ENCODE measurements at places on chromosomes 6 and 20. TPM values are rescaled to one million over a fixed set of nuclear protein-coding genes. Genes with fewer than 3 reads are reported as not detected.

The PTK6 gene
- total RNA-seq, result 0.11 TPM

DNA sequence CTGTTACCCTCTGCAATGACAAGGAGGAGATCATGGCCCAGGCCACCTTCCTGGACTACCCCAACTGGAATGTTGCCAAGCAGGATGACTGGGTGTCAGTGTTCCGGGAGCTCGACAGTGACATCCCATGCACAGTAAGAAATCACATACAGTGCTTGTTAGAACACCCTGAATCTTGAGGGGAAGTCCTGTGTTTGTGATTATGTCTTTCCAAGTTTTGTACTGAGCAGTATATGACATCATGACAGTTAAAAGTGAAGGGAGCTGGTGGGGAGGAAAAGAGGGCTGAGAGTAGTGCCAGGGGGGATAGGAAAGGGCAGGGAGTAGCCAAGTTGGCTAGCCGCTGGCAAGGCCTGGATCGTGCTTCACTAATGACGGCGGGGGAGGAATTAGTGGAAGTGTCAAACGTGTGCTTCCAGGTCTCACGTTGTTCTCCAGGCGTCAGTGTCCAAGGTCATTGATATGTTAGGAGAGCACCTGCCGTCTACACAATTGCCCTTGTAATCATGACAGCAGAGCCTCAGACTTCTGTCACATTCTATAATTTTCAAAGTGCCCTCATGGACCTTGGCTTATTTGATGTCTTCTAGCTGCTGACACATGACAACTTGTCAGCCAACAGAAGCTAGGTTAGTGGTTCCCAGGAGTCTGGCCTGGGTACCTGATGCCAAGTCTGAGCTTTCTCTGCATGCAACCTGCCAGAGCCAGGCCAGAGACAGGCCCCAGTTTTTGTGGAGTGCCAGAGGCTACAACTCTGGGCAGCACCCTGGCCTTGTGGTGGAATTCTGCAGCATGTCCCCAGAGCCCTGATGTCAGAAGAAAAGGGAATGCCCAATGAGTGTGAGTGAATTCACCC, 18.8 kb downstream of the CFAP61 start:
- no peaks in the 10 kb centered on the region for H3K36me3 ChIP-seq
- H3K4me3 ChIP-seq, result no peak overlapping the region
- no peak overlapping the region for H3K27ac ChIP-seq
- no peak for DNase-seq
- H3K27me3 ChIP-seq, result peaks cover 17% of the 10 kb centered on the region

DNA sequence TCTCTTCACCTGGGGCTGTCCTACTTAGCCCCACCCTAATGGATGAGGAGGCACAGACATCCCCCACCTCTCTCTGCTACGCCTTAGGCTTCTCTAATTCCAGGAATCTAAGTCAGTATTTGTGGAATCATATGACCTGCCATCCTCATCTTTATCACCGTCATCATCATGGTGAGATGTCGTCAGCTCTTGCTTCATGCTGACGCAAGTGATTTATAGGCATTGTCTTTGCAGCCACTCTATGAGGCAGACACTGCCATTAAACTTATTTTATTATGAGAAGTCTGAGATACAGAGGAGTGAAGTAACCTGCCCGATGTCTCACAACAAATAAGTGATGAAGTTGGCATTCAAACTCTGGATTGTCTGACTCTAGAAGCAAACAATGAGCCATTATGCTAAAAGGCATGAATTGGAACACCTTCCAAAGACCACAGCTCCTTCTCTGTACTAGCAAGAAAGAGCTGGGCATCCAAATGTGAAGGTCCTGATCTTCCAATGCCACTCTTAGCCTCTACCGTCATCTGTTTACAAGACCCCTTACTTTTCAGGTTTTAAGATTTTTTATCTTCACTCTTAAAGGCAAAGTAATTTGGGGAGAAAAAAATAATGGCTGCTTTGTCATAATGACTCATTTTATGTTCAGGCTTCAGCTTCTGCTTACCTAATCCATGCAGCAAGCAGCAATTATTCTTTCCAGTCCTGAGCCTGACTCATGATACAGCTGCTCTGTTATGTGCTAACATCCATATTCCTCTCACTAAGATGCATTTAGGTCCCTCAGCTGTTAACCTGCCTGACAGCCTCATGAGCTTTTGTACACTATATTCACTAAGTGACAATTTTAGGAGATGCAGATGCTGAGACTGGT, 113.7 kb upstream of the BCLAF1 start:
- peak overlapping the region; percentile 52 for H3K27ac ChIP-seq
- DNase-seq, result no peak
- H3K27me3 ChIP-seq, result no peaks in the 10 kb centered on the region
- peaks cover 4% of the 10 kb centered on the region for H3K36me3 ChIP-seq
- no peak overlapping the region for H3K4me3 ChIP-seq

DNA sequence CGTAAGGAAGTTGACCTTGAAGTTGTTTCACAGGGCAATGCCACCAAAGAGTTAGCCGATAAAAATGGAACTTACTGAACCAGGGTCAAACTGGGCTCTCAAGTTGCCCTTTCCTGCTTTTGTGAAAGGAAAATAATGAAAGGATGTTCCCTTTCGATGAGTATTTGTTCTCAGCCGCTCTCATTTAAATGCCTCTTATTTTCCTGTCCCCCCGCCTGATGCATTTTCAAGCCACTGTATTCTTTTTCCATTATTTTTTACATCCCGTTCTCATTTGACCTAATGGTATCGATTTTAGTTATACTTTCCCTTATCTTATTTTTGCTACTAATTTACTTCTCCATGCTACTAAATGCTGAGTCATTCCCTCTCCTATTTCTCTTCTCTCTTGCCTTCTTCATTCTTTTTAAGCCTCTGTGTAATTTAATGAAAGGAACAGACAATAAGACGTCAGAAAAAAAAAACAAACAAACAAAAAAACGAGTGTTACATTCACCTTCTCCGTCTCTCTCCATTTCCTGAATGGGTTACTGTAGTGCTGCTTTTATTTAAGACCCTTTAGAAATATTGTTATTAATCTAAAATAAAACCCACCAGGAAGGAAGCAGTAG, 655 bp upstream of the NDUFAF4 start:
- H3K4me3 ChIP-seq, result peak overlapping the region; percentile 78
- H3K36me3 ChIP-seq, result peaks cover 7% of the 10 kb centered on the region
- peak overlapping the region; percentile 95 for H3K27ac ChIP-seq
- peaks cover 2% of the 10 kb centered on the region for H3K27me3 ChIP-seq
- no peak for DNase-seq

DNA sequence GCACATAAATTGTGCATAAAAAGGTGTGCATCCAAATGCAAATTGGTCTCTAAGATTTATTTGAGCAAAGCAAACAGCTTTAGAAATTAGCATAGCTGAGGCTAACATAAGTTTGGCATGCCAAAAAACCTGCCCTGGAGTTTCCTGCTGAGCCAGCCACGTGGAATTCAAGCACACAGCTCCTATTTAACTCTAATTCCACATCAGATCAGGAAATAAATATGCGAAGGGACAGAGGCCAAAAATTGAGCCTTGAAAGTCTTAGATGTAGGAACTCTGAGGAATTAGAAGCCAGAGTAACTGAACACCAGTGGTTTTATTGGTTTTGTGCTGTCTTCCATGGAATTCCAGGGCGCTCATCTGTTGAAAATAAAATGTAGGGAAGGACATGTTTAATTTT, 19.6 kb downstream of the SOBP start:
- no peak for DNase-seq
- H3K4me3 ChIP-seq, result no peak overlapping the region
- peaks cover 14% of the 10 kb centered on the region for H3K4me1 ChIP-seq
- H3K27me3 ChIP-seq, result no peaks in the 10 kb centered on the region
- peak overlapping the region; percentile 51 for H3K27ac ChIP-seq
- H3K36me3 ChIP-seq, result peaks cover 9% of the 10 kb centered on the region

GRCh38 chr6:39068391-39068790, 19.8 kb downstream of the GLP1R start:
- no peak for DNase-seq
- no peak overlapping the region for H3K4me3 ChIP-seq
- H3K27ac ChIP-seq, result no peak overlapping the region
- H3K4me1 ChIP-seq, result peaks cover 1% of the 10 kb centered on the region
- H3K27me3 ChIP-seq, result peaks cover 57% of the 10 kb centered on the region

DNA sequence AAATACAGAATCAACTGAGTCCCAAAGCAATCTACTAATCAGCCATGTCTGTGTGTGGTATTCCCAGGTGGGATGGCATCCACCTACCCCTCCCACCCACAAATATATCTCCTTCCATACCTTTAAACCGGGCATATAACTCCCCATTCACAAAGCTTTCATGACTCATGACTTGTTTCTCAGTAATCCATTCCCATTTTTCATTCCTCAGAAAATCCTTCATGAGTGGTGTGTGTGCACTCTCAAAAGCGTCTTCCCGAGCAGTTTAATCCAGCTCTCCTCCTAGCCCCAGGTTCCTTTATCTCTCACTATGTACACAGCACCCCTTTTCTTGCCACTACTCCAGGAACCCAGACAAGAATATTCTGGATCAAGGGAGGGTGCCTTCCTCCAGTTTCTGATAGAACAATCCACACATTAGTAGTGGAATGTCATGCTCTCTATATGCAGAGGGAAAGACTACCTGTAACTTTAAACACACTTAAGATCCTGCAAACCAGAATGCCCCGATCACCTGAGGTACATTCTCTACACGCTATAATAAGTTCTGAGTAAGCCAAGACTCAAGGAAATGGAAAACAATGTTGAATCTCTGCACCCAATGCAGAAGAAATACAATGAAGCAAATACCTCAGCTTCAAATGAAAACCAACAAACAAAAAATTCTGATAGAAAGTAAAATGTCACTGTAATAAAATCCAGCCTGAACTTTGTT, 55.7 kb upstream of the IPCEF1 start:
- H3K27me3 ChIP-seq, result no peaks in the 10 kb centered on the region
- DNase-seq, result no peak

DNA sequence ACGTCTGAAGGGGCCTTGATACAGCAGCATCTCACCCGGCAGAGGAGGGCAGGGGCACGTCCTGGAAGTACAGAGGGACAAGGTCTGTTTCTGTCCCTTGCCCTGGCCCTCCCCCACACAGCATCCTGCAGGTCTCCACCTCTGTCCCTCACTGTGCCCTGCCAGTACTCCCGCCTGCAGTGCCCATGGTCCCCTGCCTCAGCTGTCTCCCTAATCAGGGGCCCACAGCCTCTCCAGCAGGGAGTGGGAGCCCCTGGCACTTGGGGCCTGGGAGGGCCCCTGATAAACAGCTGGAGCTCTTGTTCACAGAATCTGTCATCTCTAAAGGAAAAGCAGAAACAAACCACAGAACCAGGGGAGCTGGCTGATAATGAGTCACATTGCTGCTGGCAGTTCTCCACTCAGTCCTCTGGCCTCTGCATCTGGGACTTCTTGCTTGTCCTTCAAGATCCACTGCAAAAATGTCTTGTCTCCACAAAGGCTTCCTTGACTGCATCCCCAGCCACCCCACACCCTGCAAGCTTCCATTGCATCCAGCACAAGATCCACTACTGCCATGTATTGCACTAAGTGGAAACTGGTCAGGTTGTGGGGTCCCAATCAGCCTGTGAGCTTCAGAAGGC, 33.2 kb upstream of the TAF8 start:
- no peak overlapping the region for H3K4me3 ChIP-seq
- peaks cover 6% of the 10 kb centered on the region for H3K4me1 ChIP-seq
- H3K36me3 ChIP-seq, result peaks cover 2% of the 10 kb centered on the region
- peak overlapping the region; percentile 48 for H3K27ac ChIP-seq
- DNase-seq, result no peak

- no peaks in the 10 kb centered on the region for H3K27me3 ChIP-seq
- H3K27ac ChIP-seq, result no peak overlapping the region
- DNase-seq, result no peak
- peaks cover 8% of the 10 kb centered on the region for H3K4me1 ChIP-seq
- no peaks in the 10 kb centered on the region for H3K36me3 ChIP-seq
- H3K4me3 ChIP-seq, result no peak overlapping the region
Measured at GRCh38 chr6:93403390-93403789, 16.0 kb downstream of the EPHA7 start.

DNA sequence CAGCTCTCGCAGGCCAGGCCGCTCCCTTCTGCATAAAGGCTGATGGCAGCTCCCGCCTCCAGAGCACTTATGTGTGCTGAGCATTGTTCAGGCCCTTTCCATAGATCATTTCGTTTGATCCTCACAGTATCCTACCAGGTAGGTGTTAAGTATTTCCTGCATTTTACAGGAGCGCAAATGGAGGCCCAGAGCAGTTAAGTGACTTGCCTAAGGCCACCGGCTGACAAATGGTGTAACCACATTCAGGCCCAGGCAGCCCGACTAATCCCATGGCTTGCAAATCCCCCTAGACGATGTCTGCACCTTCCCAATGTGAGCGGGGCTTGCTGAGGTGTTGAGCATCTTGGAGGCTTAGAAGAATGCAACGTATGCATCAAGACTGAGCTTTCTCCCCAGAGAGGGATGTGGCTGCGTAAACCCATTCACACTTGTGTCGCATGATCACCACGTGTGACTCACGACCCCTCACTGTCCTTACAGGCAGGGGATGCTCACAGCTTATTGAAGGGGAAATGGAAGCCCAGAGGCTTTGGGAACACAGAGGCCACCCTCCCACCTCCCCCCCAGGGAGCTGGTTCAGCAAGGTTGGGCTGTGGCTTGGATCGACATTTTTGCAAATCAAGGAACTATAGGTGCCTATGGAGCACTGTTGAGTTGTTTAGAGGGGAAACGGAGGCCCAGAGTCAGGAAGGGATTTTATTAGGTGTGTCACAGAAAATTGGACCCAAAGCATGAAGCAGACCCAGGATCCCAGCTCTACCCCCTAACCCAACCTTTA, 7.0 kb downstream of the BPIFB2 start:
- H3K27ac ChIP-seq, result no peak overlapping the region
- H3K4me1 ChIP-seq, result no peaks in the 10 kb centered on the region
- H3K27me3 ChIP-seq, result peaks cover 53% of the 10 kb centered on the region
- H3K36me3 ChIP-seq, result no peaks in the 10 kb centered on the region
- H3K4me3 ChIP-seq, result no peak overlapping the region
- DNase-seq, result no peak

Data from mesothelial cell of epicardium (in vitro differentiated cells).